Ovary (tissue), 10 donors: ENCODE measurements at places on chromosomes 12 and 14.

DNA sequence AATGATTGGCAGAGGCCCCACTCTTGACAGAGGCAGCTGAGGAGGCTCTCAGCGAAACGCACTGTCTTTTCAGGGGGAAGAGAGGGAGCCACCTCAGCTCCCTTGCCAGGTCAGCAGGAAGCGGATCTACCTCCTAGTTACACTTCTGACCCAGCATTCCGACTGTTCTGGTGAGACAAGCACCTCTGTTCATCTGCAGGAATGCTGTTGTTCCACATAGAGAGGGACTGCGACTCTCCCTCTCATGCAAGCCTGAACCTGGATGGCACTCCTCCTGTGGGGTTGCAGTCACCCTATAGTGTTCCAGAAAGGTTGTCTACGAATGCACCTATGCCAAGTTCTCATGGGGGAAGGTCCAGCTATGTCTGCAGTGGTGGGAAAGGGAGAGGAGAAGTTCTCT is 37.1 kb upstream of the AEBP2 start:
- no peaks in the 10 kb centered on the region for H3K36me3 ChIP-seq
- H3K4me3 ChIP-seq: no peak overlapping the region
- no peaks in the 10 kb centered on the region for H3K4me1 ChIP-seq

GRCh38 chr12:40253936-40254335 is 29.1 kb downstream of the LRRK2 start:
- H3K36me3 ChIP-seq: no peaks in the 10 kb centered on the region
- no peak overlapping the region for H3K4me3 ChIP-seq
- no peaks in the 10 kb centered on the region for H3K27me3 ChIP-seq
- no peaks in the 10 kb centered on the region for H3K4me1 ChIP-seq
- no peak for DNase-seq

- no peak overlapping the region for H3K4me3 ChIP-seq
- DNase-seq: no peak
- H3K27me3 ChIP-seq: no peaks in the 10 kb centered on the region
- no peaks in the 10 kb centered on the region for H3K4me1 ChIP-seq
- no peak overlapping the region for H3K27ac ChIP-seq
Observed at GRCh38 chr14:96125536-96125935, 79.1 kb upstream of the BDKRB2 start.

GRCh38 chr12:85920324-85920947 is 46.3 kb downstream of the NTS start:
- no peaks in the 10 kb centered on the region for H3K4me1 ChIP-seq
- no peaks in the 10 kb centered on the region for H3K27me3 ChIP-seq
- H3K36me3 ChIP-seq: no peaks in the 10 kb centered on the region
- DNase-seq: no peak

DNA sequence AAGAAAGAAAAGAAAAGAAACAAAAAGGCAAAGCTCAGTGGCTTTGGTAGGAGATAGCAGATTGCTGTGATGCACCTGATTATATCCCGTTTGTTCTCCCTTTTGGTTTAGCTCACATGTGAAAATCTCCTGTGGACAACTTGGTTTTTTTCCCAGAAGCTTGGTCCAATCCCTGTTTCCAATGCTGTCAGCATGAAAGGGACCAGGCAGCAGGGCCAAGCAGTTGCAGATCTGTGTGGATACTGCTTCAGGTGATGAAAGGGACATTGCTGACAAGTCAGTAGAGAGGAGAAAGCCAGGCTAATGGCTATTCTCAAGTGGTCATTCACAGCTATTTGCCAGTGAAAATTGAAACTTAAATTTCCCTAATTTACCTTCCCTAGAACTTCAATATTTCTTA is 18.8 kb upstream of the SLCO1A2 start:
- H3K4me3 ChIP-seq: no peak overlapping the region
- no peaks in the 10 kb centered on the region for H3K4me1 ChIP-seq
- no peak overlapping the region for H3K27ac ChIP-seq
- no peaks in the 10 kb centered on the region for H3K27me3 ChIP-seq

DNA sequence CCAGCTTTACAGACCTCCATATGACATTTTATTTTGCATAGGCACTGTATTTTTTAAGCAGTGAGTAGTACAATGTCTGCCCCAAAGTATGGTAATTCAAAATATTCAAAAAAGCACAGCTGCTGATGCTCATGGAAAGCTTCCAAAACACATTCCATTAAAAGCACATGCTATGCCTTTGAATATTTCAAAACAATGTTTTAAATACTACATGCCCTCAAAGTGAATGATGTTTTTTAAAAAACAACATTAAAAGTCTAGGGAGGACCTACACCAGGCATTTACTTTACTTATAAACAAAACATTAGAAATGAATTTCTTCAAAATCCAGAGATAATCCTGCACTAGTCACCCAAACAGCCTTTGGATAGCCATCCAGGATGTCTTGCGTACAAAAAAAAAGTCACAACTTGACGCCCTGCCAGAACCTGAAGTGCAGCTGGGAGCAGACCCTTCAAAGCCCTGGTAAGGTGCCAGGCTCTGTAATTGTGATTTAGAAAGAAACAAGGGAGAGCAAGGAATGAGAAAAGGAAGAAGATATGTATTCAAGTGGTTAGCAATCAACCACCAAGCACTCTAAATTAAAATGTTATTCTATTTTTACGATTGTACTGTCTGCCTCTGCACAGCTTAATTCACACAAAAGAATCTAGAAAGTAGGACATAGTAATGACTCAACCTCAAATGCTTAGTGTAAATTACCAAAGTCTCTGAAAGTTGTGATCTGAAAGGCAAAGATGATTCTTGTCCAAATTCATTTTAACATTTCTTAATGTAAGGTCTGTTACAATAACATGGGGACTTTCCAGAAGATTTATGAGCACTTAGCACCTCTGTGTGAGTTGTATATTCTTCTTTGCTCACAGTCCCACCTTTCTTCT is 31.9 kb downstream of the CEP83 start:
- peak overlapping the region; percentile 5 for H3K27ac ChIP-seq
- DNase-seq: peak; percentile 72
- H3K27me3 ChIP-seq: no peaks in the 10 kb centered on the region
- peaks cover 3% of the 10 kb centered on the region for H3K4me1 ChIP-seq

DNA sequence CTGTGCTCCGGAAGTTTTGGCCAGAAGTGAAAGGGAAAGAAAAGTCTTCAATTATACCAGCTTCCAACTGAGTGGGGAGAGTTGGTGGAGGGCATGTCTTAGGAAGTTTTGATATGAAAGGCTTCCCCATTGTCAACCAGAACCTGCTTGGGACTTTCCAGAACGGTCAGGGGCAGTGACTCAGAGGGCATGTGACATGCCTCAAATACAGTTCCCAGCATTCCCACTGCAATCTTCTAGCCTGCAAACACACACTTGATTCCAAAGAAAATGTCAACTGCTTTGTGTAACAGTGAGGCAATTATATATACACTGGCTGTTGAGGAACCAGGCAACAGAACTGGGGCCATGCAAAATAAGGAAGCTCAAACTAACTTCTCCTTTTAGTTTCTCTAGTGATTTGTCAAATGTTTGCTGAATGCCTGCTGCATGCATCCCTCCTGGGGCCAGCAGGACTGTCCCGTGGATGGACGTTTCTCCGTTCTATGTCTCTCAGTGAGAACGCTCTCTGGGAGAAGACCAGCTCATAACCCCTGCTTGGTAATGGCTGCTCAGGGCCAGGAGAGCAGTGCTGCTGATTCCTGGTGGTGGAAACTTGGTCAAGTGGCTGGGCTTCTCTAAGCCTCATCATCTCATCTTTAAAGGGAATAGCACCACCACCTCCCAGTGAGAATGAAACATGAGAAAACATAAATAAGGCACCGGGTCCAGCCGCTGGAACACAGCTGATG is 18.3 kb downstream of the SLC25A47 start:
- DNase-seq: no peak
- peak overlapping the region; percentile 5 for H3K27ac ChIP-seq
- no peaks in the 10 kb centered on the region for H3K27me3 ChIP-seq
- no peaks in the 10 kb centered on the region for H3K4me1 ChIP-seq
- no peak overlapping the region for H3K4me3 ChIP-seq

DNA sequence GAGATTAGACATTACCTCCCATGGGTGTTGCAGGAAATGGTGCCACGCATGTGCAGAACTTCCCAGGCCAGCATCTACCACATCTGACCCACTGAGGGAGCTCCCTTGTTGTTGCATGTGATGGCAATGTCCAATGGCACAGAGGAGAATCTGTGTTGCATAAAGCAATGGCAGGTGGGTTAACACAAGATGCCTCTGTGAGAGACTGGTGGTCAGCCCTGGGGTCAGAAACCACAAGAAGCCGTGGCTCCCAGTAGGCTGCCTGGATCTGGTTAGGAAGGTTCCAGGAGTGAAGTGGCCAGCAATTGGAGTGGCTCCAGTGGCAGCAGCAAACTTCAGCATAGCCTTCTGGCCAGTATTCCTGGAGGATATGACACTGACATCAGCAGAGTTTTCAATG is 65.9 kb upstream of the HMGA2 start:
- no peaks in the 10 kb centered on the region for H3K27me3 ChIP-seq
- H3K36me3 ChIP-seq: no peaks in the 10 kb centered on the region
- H3K27ac ChIP-seq: no peak overlapping the region
- DNase-seq: no peak

DNA sequence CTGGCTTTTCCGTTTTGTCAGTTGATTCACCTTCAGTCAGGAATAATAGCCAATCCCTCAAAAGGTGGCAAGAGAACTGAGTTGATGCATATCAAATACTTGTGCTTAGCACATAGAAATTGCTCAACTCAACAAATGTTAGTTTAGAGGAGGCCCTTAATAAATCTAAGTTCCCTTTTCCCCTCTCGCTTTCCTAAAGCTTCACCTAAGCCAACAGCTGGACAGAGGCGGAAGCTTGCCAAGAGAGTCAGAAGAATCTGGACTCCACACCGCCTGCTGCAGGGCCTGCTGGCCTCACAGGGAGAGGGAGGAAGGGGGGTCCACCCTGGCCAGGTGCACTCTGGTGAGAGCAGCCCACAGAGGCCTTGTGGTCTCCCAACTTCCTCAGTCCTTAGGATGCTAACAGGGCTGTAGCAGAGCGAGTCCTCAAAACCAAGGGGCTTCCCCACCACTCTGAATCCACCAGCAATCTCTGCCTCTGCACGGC is 213.1 kb downstream of the CHST11 start:
- peaks cover 29% of the 10 kb centered on the region for H3K4me1 ChIP-seq
- no peak overlapping the region for H3K4me3 ChIP-seq
- peak; percentile 40 for DNase-seq
- H3K27ac ChIP-seq: no peak overlapping the region

DNA sequence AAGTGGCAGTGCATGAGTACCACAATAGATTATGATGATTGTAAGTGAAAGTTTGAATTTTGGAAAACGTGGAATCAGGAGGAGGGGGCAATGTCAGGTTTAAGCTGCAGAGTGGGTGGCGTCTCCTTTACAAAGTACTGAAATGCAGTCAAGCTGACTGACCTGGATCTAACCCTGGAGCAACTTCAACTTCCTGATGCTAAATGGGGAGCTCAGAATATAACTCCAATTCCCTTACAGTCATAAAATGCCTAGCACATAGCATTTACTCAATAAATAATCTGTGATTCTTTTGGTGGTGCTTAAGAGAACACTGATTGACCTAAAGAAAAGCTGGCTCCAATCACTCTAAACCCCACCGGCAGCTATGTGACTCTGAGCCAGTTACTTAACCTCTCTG is 38.5 kb downstream of the CCDC60 start:
- no peak overlapping the region for H3K27ac ChIP-seq
- no peaks in the 10 kb centered on the region for H3K4me1 ChIP-seq
- no peaks in the 10 kb centered on the region for H3K36me3 ChIP-seq
- no peak overlapping the region for H3K4me3 ChIP-seq
